ENCODE measurements at places on chromosomes 2 and 18. TPM values are rescaled to one million over a fixed set of nuclear protein-coding genes. Genes with fewer than 3 reads are reported as not detected.
A peak's percentile ranks its signal among the peaks of the same experiment; 100 is the strongest.

DNA sequence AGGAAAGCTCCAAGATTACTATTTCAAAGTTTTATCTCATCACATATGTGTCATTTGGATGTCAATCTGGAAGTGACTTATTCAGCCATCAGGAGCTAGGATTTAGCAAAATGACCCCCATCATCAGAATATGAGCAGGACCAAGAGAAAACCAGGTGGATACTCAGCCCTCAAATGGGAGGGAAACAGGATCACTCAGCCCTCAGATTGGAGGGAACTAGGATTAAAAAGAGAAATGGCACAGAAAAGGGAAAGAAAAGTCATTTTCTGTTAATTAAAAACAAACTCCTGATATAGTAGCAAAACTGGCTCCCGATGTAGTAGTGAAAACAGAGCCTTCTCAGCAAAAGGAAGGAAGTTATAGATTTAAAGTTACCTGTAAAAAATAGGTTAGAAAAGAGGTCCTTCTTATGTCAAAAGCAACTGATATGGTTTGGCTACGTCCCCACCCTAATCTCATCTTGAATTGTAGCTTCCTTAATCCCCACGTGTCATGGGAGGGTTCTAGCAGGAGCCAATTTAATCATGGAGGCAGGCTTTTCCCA is 69.0 kb upstream of the MYCN start:
- DNase-seq, result no peak

DNA sequence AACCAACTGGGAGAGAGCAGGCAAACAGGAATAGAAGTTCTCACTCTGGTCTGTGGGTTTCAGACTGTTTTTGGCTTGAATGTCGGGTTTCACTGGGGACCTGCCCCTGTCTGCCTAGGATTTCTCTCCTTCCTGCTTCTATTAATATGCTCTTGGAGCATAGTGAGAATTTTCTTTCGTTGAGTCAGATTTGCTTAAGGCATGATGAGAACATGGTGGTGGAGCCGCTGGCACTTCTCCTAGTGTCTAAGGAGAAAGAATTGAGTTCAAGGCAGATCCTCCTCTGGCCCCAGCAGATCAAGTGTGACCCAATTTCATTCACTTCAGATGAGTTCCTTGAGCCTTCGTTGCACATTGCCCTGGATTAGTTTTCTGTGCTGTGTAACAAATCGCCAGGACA is 103.9 kb upstream of the HS6ST1 start:
- DNase-seq, result no peak

DNA sequence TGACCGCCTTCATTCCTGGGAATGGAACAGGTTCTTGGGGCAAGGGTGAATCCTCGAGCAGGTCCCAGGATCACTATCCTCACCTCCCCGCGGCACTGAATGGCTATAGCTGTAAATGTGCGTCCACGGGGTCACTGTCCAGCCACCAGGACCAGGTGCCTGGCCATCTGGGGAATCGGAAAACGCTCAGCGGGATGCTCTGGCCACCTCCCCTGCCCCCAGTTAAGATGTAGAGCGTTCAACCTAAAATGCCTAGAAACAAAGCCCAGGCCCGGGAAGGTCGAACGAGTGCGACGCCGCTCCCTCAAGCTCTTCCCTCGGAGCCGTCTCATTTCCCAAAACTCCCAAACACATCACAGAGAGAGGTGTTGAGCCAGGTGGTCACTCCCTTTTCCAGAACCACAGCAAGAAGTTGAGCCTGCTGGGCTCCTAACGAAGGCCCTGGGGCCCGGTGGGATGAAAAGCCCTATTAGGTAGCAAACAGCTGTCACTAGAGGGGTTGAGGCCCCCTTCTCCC is 795 bp upstream of the CAPN10 start:
- DNase-seq, result no peak

DNA sequence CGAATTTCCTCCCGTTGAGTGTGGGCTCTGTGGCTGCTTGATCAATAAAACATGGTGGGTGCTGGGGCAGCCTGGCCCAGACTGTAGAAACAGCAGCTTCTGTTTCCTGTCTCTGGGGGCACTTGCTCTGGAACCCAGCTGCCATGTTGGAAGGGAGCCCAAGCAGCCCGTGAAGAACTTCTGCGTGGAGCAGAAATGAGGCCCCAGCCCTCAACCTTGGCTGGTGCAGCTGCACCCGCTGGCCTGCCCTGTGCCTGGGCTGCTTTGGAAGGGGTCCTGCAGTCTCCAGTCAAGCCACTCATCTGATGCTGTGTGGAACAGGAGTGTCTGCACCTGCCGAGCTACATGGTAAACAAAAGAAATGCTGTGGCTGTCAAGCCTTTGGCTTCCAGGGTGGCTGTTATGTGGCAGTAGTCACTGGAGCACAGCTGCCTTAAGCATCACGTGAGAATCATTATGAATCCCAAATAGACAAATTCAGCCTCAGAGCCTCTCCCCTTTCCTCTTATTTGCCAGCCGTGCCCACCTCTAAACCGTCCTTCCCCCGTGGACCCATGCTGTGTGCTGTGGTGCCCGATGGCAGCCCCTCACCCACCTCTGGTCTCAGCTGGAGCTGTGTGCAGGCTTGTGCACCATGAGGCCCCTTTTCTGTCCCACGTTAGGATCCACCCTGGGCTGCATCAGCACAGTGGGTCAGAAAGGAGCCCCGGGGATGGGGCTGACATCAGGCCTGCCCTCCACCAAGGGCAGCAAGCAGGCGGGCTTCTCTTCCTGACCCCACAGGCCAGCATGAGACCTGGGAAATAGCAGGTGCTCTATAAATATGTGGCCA is 134.0 kb upstream of the HDAC4 start:
- DNase-seq, result no peak

- DNase-seq, result no peak
Observed at GRCh38 chr2:696999-697627, 19.9 kb upstream of the TMEM18 start.

DNA sequence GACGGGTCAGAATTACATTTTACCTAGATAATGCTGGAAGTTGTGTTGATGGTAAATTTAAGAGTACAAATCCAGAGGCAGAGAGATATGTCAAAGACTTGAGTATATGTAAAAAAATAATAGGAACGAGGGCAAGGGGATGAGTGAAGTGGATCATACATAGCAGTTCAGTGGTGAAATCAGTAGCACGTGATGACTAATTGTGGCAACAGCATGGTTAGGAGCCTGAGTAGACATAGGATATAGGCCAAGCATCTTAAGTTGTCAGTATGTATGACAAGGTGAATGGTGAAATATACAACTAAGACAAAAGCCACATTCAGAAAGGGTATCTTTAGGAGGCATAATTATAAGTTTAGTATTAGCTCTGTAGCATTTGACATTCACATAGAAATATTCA is 826.5 kb upstream of the PIK3C3 start:
- no peak for DNase-seq

GRCh38 chr2:232504438-232504837 is 15.8 kb upstream of the PRSS56 start:
- peak; percentile 12 for DNase-seq

SDC1 gene
- polyA plus RNA-seq, result 0.23 TPM

FSHR gene
- 0.11 TPM for polyA plus RNA-seq

SP5 gene
- polyA plus RNA-seq, result not detected

NEU2 gene
- polyA plus RNA-seq, result not detected

IL1B gene
- 0.70 TPM for polyA plus RNA-seq

Data from right cardiac atrium (tissue), 5 donors.